ENCODE measurements at places on chromosomes 7 and 10.
A peak's percentile ranks its signal among the peaks of the same experiment; 100 is the strongest.

DNA sequence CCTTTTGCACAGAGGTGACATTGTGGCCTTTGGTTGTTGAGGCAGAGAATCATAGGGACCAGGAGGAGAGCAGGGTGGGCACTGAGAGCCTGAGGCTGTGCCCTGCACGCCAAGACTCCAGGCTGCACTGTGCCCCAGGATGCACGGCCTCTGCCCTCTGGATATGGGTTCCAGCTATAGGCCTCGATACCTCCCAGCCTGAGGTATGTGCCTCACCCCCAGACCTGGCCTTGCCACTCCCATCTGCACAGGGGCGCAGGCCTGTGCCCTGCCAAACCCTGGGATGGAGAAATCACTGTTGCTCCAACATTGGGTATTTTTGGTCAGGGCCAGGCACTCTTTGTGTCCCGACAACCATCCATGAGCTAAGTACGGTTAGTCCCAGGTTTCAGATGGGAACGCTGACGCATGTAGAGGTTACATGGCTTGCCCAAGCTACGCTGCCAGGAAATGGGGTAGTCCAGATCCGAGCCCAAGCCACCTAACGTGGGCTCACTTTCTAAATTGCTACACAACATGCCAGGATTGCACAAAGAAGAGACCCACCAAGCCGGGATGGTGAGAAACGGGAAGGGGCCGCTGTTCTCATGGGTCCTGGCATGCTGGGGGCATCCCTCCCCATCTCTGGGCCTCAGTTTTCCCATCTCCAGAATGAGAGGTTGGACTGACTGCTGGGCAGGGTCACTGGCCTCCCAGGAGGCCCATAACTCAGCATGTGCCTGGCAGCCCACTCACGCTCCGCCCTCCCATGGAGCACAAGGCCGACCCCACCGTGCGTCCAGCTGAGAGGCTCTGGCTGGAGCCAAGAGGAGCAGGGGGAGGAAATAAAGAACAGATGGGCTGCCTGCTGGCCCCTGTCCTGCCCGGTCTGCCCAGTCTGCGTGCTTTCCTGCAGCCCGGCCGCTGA, 44.2 kb downstream of the ZCCHC24 start:
- no peak for DNase-seq

DNA sequence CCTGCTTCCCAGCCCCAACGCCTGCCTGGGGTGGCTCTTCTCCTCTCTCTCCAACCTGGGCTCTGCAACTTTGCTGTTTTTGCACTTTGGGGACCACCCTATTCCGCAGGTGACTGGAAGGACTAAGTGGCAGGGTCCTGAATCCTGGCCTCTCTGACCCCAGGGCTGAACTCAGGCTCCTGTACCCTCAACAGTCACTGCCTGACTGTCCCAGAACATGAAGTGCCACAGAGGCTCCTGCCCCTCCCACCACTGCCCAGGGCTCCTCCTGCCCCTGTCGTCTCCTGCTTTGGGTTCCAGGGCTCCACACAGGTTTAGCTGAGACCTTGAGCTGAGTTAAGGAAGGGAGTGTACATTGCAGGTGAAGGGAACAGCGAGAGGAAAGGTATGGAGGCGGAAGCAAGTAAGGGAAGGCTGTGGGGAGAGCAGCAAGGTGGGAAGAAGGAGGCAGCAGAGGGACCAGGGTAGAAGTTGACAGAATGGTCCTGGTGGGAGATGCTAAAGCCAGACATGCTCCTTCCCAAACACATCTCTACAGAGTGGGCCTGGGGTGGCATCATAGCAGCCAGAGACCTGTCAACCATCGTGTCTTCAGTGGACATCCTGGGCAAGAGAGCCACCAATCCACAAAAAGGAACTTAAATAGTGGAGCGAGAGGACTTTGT, 5.7 kb upstream of the GRID1 start:
- DNase-seq = no peak

DNA sequence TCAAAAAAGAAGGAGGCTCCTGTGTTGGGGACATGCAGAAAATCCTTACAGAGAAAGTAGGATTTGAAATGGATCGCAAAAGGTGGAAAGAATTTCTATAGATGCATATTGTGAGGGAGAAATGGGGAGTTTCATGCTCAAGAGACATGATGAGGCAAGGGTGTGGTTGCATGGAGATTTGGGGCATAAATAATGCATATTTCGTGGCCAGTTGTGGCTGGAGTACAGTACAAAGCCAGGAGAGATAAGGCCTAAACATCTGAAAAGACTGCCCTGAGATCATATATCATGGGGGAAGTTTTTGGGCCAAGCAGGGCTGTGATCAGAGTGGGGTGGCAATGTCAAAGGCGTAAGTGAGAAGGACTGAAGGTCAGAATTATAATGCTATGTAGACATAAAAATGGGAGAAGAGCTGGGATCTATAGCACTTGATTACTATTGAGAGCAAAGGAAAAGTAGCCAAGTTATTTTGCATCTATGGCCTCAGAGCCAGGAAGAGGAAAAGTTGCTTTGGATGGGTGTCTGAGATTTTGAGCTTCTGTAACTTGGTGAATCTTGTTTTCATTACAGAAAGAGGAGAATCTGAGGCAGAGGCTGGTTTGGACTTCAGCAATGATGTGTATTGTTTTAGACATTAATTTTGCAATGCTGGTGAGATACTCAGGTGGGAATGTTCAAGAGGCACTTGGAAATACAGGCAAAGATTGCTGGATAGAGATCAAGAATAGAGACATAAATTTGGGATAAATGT, 166.6 kb downstream of the INHBA start:
- no peak for DNase-seq

DNA sequence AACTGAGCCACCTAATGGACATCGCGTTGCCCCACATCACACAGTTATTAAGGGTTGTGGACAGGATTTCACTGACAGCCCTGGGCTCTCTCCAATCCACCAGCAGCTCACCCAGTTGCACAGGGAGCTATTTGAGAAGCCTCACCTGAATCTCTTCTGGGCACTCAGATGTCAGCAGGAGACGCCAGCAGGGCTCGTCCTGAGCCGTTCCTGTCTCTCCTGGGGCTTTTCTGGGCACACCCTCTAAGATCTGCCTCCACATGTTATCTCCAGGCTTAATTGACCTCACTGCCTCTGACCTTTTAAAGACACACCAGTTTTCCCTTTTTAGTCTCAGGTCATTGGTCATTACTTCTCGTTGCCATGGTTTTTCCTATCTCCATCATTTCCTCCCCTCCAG, 63.0 kb downstream of the GRID1 start:
- DNase-seq = no peak

- no peak for DNase-seq
These were observed 74.6 kb downstream of the WAPL start for GRCh38 chr10:86446987-86447386.

DNA sequence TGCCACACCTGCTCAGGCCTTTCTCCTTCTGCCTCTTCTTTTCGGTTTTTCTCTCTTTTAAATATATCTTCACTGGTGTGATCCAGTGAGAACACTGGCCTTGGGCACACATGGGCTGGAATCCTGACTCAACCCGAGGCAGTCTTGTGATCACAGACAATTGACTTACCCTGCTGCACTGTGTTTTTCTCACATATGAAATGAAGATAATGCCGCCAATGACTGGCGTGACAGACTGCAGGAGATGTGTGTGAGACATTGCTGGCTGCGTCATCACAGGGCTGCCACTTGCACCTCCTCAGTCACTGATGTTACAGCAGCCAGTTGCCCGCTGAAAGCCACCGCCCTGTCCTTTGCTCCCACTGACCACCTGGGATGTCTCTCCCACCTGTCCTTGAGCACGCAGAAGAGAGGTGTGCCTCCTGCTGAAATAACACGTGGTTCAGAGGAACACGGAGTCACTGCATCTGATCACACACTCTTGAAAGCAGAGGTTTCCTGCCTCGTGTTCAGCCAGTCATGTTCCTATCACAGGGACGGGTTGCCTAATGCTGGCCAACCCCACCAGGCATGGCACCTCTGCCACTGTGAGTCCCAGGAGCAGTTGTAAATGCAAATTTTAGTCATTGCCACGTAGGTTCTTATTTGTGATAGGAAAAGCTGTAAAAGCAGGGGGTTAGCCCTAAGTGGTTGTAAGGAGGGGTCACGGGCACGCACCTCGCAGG, 124.6 kb upstream of the LANCL2 start:
- DNase-seq = no peak

DNA sequence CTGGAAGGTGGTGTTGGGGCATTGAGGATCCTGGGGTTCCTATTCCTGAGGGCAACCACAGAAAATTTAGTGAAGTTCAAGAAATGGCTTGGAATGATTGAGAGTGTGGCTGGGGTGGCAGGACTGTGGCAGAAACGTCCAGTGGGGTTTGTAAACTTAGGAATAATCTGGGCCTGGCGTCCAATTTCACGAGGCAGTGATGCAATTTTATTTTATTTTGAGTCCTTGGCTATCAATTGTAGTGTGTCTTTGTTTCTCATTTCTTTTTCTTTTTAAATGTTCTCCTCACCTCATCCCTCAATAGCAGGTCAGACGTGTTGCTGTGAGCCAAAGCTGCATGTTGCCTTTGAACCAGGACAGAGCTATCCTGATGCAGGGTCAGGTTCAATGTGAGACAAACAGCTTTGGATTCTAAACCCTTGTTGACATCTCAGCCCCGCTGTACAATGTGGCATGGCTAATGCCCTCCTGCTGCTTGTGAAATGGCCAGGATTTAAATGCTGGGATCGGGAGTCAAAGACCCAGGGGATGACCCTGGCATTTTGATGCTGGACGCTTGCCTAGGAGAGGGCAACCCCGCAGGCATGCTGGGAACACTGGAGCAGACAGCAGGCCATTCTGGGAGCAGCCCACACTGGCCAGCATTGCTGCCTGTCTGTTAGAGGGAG, 64.8 kb downstream of the RBM20 start:
- no peak for DNase-seq

DNA sequence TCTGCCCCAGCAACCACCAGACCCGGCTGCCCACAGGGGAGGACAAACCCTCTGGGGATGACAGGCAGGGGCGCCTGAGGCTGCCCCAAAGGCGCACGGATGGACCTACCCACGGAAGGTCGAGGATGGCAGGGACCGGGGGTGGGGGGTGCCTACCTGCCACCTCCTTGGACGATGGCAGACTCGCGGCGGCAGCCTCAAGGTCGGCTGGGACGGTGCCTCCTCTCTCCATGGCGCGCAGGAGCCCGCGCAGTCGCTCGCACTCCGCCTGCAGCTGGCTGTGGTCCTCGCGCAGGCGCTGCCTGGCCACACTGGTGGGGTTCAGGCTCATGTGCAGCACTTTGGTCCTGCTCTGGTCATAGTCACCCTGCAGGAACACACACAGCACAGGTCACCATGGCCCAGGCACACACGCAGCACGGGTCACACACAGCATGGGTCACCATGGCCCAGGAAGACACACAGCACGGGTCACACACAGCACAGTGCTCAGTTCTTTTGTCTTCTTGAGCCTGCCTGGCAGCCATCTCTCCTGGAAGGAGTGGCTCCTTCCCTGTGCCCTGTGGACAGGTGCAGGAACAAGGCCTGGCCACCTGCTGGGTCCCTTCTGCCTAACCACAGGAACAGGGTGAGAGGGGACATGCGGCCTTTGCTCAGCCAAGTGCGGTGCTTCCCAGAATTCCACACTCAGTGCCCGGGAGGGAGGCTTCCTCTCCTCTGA, 266.6 kb downstream of the ELFN1 start:
- DNase-seq = no peak

- DNase-seq = no peak
These were observed 151.7 kb downstream of the EGFR start for GRCh38 chr7:55170335-55171069.

GRCh38 chr10:37703114-37703513, 154.3 kb downstream of the ZNF248 start:
- DNase-seq = no peak

DNA sequence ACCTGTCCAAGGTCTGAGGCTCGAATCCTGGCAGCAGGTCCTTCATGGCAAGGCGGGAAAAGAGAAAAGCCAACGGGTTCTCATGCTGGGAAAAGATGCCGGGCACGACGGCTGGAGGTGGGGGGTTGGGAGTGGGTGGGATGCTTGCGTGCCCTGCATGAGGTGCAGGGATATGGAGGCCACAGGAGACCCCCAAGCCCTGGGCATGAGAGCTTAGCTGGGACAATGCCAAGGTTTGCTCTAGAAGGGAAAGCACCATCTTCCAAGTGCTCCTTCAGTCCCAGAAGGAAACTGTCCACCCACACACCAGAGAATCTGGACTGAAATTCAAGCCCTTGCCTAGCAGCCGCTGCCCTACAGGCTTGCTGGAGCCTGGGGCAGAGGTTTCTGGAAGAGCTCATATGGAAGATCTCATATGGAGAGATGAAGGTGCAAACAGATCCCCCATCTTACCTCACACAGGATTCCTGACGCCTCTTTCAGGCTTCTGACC, 64.3 kb downstream of the ZRANB1 start:
- DNase-seq = no peak

- no peak for DNase-seq
These were observed 70.5 kb downstream of the RAPGEF5 start for GRCh38 chr7:22286436-22286835.

DNA sequence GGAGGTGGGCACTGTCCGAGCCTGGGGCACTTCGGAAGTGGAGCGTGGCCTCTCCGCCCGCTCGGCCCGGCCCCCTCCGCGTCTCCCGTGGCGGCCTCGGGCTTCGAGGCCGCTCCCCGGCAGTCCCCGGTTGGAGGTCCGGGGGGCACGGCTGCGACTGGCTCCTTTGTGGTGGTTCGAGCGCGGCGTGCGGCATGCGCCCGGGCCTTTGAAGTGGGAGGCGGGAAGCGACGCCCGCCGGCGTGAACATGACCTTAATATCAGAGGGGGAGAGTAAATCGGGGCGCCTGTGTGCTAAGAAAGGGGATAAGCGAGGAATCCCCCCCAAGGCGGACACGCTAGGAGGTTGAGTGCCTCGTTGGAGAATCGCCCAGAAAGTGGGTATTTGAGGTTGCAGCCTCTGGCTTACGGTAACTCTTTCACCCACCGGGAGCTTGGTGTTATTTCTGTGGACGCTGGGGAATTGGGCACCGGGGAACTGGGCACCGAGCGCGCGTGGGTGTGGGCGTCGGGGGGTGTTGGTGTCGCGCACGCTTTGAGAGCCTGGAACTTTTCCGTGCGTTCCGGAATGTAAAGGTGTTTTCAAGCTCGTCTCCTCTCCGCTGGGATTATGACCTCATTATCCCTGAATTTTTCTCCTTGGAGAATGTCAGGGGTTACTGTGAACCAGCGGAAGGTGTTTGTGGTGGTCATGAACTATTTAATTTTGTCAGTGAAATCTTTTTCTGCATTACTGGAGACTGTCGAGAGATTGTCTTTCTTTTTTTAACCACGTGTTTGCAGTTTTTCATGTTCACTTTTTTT, 660 bp downstream of the SUV39H2 start:
- DNase-seq = peak; percentile 19

Data from natural killer cell (primary cell).